ENCODE measurements at places on chromosomes 6 and 20.

DNA sequence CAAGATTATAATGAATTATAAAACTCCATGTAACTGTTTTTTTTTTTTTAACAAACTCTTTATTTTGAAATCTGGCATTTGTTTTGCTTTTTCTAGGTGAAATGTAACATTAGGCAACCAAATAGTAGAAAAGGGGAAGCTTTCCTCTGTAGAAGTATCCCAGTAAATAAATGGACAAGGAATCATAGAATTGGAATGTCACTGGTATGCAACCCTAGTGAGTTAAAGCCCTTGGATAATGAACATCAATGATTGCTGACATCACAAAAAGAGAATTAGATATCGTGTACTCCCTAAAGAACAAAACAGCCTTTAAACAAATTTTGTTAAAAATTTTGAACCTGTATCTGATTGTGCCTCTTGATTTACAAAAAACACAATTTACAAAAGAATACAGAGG is 93.9 kb upstream of the OGFRL1 start:
- H3K27me3 ChIP-seq = no peaks in the 10 kb centered on the region
- H3K27ac ChIP-seq = no peak overlapping the region
- no peaks in the 10 kb centered on the region for H3K4me1 ChIP-seq
- DNase-seq = no peak
- no peaks in the 10 kb centered on the region for H3K36me3 ChIP-seq

- no peak overlapping the region for H3K4me3 ChIP-seq
- H3K27me3 ChIP-seq = no peaks in the 10 kb centered on the region
- H3K27ac ChIP-seq = no peak overlapping the region
Observed at GRCh38 chr6:37289931-37290330, 32.0 kb upstream of the TMEM217 start.

GRCh38 chr6:52990342-52990741 is 4.7 kb downstream of the GSTA4 start:
- no peaks in the 10 kb centered on the region for H3K4me1 ChIP-seq
- H3K36me3 ChIP-seq = peaks cover under 1% of the 10 kb centered on the region
- no peak overlapping the region for H3K27ac ChIP-seq

DNA sequence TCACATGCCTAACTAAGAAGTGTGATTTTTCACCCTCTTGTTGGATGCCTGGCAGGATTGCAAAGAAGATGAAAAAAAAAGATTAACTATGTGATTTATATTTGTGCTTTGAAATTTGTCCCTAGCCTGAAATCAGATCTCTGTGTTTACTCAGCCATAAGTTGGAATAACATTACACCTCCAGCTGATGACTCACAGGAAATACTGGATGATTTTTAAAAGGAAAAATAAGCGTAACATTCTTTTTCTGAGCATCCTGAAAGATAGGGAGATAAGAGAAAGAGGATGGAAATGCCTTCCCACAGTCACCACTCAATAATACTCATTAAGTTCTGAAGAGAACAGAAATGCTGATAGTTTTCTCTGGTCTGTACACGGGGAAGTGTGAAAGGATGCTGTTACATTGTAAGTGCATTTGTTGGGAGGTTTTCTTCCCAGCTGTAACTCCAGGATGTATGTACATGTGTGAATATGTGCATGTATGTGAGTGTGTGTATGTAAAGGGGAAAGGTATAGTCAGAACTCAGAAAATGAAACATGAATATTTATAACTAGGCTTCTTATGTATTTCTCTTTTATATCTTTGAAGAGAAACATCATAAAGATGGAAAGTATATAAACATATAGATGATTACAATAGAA is 37.4 kb upstream of the RIPPLY2 start:
- H3K36me3 ChIP-seq = no peaks in the 10 kb centered on the region
- H3K27me3 ChIP-seq = no peaks in the 10 kb centered on the region
- no peak for DNase-seq

DNA sequence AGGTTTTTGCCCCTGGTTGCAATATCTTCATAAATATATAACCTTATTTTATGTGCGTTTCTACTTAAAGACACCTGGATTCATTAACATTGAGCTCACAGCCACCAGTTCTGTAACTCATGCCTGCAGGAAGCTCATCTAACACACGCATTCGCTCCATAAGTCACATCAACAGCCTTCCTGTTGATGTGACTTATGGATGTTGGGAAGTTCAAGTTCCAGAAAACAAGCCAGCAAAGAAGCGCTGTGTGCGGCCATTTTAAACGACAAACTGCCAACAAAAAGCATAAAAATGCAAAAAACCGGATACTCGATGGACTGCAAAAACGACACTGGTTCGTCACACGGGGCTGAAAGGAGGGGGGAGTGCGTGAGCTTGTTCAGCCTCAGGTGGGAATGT is 77.9 kb upstream of the NFATC2 start:
- no peak overlapping the region for H3K27ac ChIP-seq
- peaks cover 22% of the 10 kb centered on the region for H3K36me3 ChIP-seq
- H3K4me3 ChIP-seq = no peak overlapping the region

DNA sequence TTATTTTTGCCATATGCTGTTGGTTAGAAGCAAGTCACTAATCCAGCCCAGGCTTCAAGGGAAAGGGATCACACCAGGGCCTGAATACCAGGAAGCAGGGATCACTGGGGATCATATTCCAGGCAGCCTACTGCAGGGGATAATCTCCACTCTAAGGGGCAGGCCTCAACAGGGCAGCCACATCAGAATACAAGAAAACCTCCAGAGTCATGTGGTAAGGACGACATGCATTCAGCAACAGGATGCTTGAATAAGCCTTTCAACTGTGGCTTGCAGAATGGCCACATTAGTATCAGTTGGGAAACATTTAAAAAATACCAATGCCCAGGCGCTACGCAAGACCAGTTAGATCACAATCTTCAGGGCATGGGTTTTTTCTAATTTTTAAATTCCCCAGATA is 109.1 kb downstream of the LY86 start:
- no peak overlapping the region for H3K27ac ChIP-seq
- DNase-seq = no peak
- no peak overlapping the region for H3K4me3 ChIP-seq
- no peaks in the 10 kb centered on the region for H3K27me3 ChIP-seq
- H3K36me3 ChIP-seq = no peaks in the 10 kb centered on the region

GRCh38 chr6:13355043-13355945 is 27.0 kb upstream of the TBC1D7 start:
- no peaks in the 10 kb centered on the region for H3K36me3 ChIP-seq
- H3K27me3 ChIP-seq = no peaks in the 10 kb centered on the region
- no peak for DNase-seq
- no peak overlapping the region for H3K4me3 ChIP-seq

DNA sequence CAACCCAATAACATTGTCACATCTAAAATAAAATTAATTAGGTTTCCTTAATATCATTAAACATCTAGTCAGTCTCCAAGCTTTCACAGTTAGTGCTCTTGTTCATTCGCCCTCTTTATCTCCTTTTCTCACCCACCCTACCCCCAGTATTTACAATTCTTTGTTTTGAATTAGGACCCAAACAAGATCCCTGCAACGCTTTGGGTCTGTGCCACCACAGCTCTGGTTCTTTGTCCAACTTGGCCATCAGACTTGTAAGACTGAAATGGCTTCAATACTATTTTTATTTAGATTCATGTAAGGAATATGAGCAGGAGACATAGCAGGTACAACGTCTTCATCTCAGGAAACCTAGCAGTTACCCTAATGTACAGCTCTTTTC is 276.5 kb downstream of the CDKAL1 start:
- H3K36me3 ChIP-seq = no peaks in the 10 kb centered on the region
- peaks cover 29% of the 10 kb centered on the region for H3K4me1 ChIP-seq
- no peak for DNase-seq
- no peaks in the 10 kb centered on the region for H3K27me3 ChIP-seq
- peak overlapping the region; percentile 27 for H3K27ac ChIP-seq

- DNase-seq = no peak
- no peak overlapping the region for H3K27ac ChIP-seq
- H3K4me1 ChIP-seq = no peaks in the 10 kb centered on the region
Observed at GRCh38 chr6:132731086-132731485, 17.2 kb upstream of the VNN1 start.
